ENCODE measurements at places on chromosomes 11 and 22. TPM values are rescaled to one million over a fixed set of nuclear protein-coding genes. Genes with fewer than 3 reads are reported as not detected.

The CEP164 gene
- 7.3 TPM for total RNA-seq

- no peak for DNase-seq
Observed at GRCh38 chr11:69746752-69747742, 28.1 kb downstream of the FGF4 start.

- DNase-seq: no peak
Observed at GRCh38 chr22:31958625-31959239, 14.4 kb downstream of the YWHAH start.

GRCh38 chr11:6468712-6469495, 4.8 kb downstream of the TRIM3 start:
- no peak for DNase-seq

The SCGB1A1 gene
- not detected for total RNA-seq
